ENCODE measurements at places on chromosomes 2 and 18.

- no peak for DNase-seq
Measured at GRCh38 chr2:107132746-107133145, 246.8 kb upstream of the ST6GAL2 start.

DNA sequence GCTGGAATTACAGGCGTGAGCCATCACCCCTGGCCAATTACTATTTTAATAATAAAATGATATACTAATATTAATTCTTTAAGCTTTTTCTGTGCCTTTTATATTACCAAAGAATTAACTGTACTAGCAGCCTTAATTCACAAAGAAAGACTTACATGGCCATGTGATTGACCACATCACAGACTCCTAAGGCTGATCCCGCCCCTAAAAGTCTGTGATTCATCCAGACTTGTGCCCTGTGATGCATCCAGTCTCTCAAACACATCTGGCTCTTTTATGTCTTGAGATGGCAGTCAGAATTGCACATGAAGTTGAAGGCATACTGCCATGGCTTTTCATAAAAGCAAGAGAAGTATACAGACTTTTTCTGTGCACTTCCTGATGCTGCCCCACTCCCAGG lies 91.7 kb downstream of the DTNA start:
- DNase-seq, result peak; percentile 17

- DNase-seq, result no peak
Measured at GRCh38 chr18:41938445-41938844, 16.6 kb upstream of the PIK3C3 start.

- no peak for DNase-seq
Measured at GRCh38 chr18:57780706-57781347, 22.3 kb downstream of the ATP8B1 start.

DNA sequence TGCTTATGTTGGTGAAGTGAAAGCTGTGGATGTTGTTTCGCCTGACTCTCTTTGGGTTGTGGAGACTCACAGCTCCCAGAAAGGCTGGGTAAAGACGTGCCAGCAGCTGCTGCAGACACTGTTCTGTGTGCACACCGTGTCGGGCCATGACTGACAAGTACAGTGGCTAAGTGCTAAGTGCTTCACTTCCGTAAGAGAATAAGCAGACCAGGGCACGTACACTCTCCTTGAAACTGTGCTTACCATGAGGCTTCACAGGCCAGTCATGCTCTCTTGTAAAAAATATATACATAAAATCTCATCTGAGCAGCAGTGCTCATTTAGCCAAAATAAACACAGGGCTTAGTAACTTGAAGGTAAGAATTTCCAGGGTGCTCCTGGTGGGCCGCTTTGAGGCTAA lies 86.0 kb downstream of the NRP2 start:
- no peak for DNase-seq

DNA sequence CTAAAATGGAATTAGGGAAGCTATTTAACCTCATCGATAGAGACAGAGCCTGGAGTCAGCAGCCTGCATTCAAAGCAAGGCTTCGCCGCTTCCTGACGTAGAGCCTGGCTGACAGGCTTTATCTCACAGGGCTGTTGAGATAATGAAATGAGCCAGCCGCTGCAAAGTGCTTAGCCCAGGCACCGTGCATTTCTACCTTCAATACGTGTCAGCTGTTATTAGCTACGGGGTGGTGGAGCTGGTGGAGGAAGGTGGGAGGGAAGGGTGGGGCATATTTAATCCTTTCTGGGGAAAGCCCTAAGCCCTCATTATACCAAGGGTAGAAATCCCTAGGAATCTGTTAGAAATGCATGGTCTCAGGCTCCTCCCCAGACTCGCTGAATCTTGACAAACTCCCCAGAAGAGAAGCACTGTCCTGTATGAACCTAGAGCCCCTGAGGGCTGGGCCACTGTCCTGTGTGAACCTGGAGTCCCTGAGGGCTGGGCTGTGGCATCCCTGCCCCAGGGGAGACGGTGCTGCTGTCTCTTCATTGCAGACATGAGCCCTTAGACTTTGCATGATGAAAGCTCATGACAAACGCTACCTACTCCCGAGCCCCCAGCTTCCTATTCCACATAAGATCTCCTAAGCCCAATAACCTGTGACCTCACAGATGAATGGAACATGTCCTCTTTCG lies 72.4 kb downstream of the ALPK2 start:
- no peak for DNase-seq

GRCh38 chr2:152646775-152647174 lies 70.5 kb downstream of the PRPF40A start:
- DNase-seq, result no peak

GRCh38 chr18:79397830-79398761 lies 2.4 kb downstream of the NFATC1 start:
- DNase-seq, result no peak

- no peak for DNase-seq
Measured at GRCh38 chr2:101770726-101771125, 73.2 kb downstream of the MAP4K4 start.

- no peak for DNase-seq
Measured at GRCh38 chr18:74023220-74023619, 124.4 kb downstream of the FBXO15 start.

DNA sequence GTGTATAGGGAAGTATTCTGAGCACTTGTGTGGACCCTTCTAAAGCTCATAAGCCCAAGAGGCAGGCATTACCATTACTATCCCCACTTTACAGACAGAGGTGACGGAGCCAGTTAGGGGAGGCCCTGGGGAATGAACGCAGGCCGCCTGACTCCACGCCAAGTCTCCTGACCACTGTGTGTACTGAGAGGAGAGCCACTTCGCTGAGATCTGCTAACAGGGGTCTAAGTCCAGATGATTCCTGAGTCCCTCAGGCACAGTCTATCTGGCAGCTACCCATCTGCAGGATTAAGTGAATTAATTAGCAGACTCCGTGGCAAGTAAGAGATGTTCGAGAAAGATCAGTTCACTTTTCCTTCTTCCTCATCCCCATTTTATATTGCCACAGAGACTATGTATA lies 13.7 kb downstream of the CYB5A start:
- no peak for DNase-seq

- DNase-seq, result no peak
Measured at GRCh38 chr18:75418293-75419005, 9.1 kb downstream of the SMIM21 start.

All from activated naive CD4-positive, alpha-beta T cell treated with anti-CD3 and anti-CD28 coated beads, Interleukin-2, amount 50 U/mL, for 16 hours (primary cell).